ENCODE measurements at places on chromosomes 2 and 18.
A peak's percentile ranks its signal among the peaks of the same experiment; 100 is the strongest.

- DNase-seq = no peak
Measured at GRCh38 chr2:205047273-205047839, 502.1 kb downstream of the PARD3B start.

- no peak for DNase-seq
Measured at GRCh38 chr2:127000937-127001336, 102.2 kb downstream of the TEX51 start.

- DNase-seq = no peak
Measured at GRCh38 chr2:143223556-143223955, 94.3 kb downstream of the ARHGAP15 start.

GRCh38 chr2:120995152-120995551 lies 259.5 kb downstream of the GLI2 start:
- no peak for DNase-seq

DNA sequence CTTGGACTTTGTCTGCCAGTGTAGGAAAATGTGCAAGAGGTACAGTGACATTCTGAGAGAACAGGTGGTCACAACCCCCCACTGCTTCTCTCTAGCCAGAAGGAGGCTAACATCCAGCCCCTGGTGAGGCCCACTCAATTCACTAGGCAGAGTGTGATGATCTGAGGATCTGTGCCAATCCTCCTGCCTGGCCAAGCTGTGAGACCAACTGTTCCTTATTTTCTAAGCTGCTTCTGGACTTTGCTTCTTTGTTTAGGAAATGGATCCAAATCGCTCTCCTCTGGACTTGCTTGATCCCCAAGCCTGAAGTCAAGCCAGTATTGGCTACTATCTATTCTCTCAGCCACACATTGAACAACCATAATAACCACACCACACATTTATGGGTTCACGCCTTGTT lies 202.8 kb downstream of the PIK3C3 start:
- DNase-seq = no peak

DNA sequence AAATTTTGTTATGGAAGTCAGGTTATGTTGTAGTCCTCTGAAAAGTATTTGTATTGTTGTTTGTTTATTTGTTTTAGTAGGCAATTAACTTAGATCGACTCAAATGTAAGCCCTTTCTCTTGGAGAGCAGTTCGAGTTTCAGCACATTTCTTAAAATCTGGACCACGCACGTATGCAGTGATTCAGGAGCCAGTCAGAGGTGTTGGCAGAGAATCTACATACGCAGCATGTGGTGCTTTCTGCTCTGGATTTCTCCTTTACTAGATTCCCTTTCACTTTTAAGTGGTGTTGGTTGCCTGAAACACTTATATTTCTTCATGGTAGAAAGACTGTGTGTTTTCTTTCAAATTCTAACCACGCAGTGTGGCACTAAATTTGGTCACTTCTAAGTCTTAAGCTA lies 773.9 kb upstream of the LRATD1 start:
- no peak for DNase-seq

DNA sequence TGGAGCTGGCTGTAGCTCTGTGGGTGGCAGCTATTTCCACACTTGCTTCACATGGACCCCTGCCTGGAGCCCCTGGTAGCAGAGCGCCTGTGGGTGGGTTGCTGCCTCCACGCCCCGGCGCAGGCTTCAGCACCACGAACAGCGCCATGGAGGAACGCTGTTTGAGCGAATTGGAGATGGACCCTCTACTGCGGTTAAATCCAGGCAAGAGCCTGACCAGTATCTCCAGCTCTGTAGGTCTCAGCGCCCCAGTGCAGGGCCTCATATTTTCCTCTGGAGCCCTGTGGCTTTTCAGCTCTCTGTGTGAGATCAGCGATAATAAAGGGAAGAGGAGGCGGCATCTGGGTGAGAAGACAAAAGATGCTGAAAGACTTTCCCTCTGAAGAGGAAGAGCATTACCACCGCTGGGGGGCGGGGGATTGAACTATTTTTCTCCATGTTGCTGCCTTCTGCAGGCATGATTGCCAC lies 12.0 kb downstream of the ONECUT2 start:
- no peak for DNase-seq

- peak; percentile 12 for DNase-seq
Measured at GRCh38 chr2:241636182-241637017, 558 bp downstream of the THAP4 start.

GRCh38 chr2:3466966-3467365 lies 52.4 kb downstream of the ADI1 start:
- no peak for DNase-seq

DNA sequence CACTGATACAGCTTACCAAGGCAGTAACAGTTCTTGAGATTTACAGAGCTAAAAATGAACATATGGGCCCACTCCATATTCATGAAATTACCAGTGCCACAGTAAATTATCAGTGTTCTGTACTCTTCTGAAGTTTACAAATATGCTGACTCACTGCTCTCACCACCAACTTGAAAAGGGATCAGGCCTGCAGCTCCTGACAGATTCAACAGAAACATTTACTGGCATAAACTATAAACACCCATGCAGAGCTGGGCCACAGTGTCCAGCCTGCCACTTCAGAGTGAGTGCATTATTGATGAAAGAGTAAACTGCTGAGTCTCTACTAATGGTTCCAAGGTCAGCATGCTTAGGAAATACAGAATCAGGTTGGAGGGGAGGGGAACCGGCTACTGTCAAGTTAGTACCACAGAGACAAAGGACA lies 83.1 kb downstream of the FARSB start:
- DNase-seq = no peak

GRCh38 chr2:233829193-233830110 lies 24.9 kb downstream of the HJURP start:
- DNase-seq = no peak

DNA sequence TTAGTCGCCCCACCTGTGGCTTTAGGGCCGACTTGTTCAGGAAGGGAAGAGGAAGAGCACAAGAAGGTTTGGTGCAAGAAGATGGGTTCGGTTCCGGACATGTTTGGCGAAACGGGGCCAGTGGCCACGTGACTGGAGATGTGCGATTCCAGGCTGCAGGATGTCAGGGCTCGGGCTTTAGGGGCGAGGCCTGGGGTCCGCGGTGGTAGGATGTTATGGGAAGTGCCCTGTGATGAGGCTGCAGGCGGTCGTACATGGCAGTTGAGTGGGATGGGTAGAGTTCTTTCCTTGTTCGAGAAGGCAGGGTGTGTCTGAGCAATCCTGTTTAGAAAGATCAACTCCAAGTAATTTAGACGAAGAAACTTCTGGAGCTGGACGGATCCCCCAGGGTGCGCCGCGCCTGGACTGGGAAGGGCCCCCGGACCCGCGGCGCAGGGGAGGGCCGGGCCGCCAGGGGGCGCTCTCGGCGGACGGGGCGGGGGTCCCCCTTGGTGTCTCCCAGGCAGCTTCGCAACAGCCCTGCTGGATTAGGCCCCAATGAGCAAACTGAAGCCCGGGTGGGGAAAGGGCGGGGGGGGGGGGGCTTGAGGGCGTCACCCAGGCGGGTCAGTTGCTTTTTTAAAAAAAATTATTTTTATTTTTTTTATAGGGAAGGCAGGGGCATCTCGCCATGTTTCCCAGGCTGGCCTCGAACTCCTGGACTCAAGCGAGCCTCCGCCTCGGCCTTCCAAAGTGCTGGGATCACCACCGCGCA lies 17.2 kb upstream of the SDC1 start:
- no peak for DNase-seq

GRCh38 chr2:83240611-83241010 lies 1218.5 kb downstream of the SUCLG1 start:
- DNase-seq = no peak

DNA sequence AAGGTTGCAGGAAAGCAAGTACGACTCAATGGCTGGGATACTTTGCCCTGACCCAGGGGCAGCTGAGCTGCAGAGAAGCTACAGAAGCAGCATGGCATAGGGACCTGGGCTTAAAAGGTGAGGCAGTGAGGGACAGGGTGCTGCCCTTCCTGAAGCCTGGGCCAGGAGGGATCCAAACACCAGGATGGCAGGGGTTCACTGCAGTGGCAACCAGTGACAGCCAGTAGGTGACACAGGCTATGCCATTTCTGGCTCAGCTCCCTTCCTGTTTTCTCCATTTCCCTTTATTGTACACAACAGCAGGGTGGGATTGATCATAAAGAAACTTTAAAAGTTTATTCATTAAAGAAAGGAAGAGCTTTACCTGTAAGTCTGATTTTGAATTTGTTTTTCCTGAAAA lies 48.8 kb downstream of the CABYR start:
- DNase-seq = no peak

- DNase-seq = no peak
Measured at GRCh38 chr2:32958821-32959220, 12.1 kb downstream of the LTBP1 start.

GRCh38 chr2:99084256-99084655 lies 57.3 kb upstream of the C2orf15 start:
- DNase-seq = no peak

DNA sequence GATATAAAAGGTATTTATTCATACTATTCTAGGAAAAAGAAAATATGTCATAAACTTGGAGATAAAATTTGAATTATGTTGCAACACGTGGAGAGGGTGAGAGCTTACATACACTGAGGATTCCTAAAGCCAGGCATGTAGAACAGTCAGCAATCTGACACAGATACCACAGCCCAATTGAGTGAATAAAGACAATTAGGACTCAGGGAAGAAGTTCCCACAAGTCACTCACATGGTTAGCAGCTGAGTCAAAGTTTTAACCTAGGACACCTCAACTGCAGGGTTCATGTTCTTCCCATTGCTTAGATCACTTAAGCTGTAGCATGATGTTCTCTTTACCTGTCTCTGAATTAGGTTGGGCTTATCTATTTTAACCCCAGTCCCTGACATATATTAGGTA lies 189.5 kb downstream of the CMPK2 start:
- no peak for DNase-seq

GRCh38 chr2:121634354-121635307 lies 14.6 kb downstream of the CLASP1 start:
- no peak for DNase-seq

GRCh38 chr2:191995285-191995684 lies 148.4 kb upstream of the CAVIN2 start:
- DNase-seq = no peak

DNA sequence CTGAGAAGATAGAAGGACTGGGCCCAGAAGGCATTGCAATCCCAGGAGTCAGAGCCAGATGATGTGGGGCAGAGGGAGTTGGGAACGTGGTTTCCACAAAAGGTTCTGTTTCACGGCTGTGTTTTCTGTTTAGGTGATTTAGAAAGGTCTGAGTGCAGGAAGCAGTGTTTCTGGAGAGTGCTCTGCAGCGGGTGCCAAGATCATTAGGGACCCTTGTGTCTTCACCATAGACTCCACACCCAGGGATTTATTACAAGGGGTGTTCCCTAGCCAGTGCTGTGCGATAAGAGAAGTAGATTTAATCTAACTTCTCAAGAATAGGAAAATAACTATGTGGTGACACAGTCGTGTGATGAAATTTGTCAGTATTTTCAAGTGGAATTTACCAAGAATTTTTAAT lies 221.1 kb upstream of the TPO start:
- no peak for DNase-seq

All from activated CD4-positive, alpha-beta T cell treated with anti-CD3 and anti-CD28 coated beads, Interleukin-2, amount 50 U/mL, for 1 hour (primary cell).